ENCODE measurements at places on chromosomes 3 and 15.

GRCh38 chr3:8152821-8153418 is 348.7 kb upstream of the LMCD1 start:
- no peak for DNase-seq

GRCh38 chr3:49602877-49603411 is 48.7 kb downstream of the BSN start:
- DNase-seq: no peak

DNA sequence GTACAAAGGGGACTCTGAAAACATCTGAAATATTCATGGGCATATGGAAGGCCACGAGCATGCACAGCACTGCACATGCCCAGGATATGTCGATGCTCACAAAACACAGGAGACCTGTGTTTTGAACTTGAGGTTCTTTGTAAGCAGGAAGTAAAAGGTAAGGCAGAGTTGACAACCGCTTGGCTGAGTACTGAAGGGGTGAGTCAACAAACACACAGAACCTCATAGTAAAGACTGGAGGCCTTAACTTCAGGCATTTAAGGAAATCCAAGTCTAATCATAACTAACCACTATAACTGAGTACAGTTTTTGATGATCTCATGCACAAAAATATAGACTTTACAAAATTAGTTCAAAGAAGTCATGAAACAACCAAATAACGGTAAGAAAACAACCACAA is 80.6 kb downstream of the MYO9A start:
- DNase-seq: no peak

- no peak for DNase-seq
These were observed 13.3 kb downstream of the SH2D7 start for GRCh38 chr15:78105476-78106241.

DNA sequence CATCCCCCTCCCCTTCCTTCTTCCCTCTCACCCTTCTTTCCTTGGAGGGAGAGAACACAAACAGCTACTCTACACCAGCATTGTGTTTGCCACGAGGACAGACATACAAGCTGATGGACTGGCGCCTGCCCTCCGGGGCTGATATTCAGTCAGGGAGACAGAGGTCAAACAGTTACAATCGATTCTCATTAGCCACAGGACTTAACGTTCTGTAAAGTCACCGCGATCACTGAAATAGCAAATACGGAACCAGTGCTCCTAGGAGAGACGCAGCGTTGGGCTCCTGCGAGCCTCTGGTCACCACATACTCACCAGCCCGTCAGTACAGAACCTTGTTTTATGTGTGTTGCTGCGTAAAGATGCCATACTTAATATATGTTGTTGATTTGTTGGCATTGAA is 108.8 kb downstream of the LRRK1 start:
- DNase-seq: no peak

DNA sequence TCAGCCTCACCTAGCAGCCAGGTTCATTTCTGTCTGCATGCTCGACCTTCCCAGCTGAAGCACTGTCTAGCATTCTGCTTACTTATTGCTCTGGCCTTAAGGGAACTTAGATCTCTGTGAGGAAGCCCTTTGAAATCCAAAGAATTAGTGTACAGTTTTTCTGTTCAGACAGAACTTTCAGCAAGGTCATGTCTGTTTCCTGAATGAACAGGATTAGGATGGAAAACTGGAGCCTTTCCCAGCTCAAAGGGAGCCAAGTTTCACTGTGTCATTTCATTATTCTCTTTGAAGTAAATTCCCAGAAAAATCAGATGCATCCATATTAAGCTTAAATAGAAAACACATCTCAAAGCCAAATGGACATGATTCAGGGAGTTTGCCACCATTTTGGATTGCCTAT is 457.3 kb upstream of the KCNMB2 start:
- no peak for DNase-seq

DNA sequence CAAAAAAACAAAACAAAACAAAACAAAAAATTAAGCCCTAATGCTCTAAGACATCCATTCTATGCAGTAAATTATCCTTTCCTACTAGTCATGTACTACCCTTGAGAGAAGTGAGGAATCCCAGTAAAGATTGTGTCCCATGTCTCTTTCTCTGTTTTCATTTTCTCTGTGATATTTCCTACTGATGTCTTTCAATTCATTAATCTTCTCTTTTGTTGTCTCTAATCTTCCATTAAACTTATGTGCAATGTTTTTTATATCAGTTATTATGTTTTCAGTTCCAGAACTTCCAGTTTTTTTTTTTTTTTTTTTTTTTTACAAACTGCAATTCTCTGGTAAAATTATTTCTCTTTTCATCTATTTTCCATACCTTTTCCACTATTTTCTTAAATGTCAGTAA is 44.1 kb upstream of the SLC12A8 start:
- no peak for DNase-seq
